Right ventricle myocardium inferior (tissue), 1 donor: ENCODE measurements at places on chromosomes 3 and 15.

- no peak for DNase-seq
Measured at GRCh38 chr15:68524753-68525584, 53.8 kb upstream of the CORO2B start.

DNA sequence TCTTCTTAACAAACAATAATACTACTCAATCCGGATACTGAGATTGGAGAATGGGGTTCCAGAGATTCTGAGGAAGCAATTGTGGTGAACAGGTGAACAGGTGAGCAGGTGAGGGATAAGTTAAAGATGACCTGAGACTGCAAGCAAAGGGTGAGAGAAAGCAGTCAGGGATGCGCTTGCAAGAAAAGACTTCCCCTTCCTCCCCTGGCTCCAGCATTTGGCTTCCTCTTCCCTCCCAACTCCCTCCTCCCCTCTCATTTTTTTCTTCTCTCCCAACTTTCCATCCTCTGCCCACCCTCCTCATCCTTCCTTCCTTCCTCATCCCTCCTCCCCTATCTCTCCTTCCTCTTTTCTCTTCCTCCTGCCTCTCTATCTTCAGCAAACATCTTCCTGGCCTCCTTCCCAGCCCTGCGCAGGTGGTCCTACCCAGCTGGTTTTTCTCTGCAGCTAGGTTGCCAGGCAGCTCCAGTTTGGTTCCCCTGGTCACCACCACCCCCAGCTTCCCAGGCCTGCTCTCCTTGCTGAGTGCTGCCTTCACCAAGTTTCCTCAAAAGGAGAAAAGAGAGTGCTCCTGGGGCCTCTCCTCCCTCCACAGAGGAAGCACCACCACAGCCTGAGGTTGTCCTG is 10.4 kb upstream of the VIPR1 start:
- no peak for DNase-seq

DNA sequence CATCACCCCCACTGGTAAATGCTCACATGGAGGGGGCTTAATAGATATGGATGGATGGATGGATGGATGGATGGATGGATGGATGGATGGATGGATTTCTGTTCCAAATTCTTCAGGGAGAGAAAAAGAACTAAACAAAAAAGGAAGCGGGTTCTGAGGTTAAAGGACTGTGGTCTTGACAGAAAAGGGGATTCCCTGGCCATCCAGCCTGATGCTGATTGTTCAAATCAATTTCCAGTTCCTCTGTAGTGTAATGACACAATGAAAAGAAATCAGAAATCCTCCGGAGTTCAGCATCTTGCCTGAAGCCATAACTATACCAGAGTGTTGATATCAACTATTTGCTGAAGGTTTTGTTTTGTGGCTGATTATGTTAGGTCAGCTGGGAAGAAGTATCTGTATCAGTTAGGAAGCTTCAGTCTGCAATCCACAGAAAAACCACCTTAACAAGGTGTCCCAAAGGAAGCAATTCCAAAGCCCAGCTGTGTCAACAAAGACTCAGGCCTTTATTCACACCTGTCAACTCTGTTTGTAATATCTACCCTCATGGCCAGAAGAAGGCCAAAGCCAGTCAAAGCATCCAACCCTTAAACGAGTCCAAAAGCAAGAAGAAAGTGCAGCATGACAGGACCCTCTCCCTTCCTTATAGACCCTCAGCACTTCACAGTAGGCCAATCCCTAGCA is 24.5 kb upstream of the RASA2 start:
- no peak for DNase-seq

DNA sequence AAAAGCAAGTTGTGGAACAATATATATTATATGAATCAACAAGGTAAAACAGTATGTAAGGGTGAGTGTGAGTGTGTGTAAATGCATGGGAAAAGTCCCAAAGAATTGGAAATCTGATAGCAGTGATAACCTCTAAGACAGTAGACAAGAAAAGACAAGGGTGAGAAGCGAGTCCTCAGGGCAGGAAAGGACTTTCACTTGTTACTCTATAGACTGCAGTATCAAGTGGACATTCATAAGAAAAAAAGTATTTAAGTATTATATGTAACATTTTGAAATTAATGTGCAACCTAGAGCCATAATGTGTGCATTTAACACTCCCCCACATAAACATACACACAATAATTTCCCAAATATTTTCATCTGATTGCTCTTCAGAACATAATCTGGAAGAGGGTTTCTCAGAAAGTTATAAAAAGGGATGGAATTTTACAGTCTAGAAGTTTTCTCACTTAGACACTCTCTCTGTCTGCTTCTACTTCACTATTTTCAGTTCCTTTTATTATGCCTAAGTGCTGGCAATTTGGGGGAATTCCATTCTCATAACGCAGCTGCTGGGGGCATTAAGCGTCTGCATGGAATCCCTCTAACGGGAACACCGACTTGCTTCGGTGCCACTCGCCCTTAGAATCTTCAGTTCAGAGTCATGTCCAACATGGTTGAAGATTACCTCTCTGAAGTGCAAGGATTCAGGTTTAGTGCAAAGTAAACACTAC is 50.0 kb upstream of the CDIN1 start:
- no peak for DNase-seq

- no peak for DNase-seq
Measured at GRCh38 chr3:187430576-187430975, 62.4 kb downstream of the RTP4 start.

DNA sequence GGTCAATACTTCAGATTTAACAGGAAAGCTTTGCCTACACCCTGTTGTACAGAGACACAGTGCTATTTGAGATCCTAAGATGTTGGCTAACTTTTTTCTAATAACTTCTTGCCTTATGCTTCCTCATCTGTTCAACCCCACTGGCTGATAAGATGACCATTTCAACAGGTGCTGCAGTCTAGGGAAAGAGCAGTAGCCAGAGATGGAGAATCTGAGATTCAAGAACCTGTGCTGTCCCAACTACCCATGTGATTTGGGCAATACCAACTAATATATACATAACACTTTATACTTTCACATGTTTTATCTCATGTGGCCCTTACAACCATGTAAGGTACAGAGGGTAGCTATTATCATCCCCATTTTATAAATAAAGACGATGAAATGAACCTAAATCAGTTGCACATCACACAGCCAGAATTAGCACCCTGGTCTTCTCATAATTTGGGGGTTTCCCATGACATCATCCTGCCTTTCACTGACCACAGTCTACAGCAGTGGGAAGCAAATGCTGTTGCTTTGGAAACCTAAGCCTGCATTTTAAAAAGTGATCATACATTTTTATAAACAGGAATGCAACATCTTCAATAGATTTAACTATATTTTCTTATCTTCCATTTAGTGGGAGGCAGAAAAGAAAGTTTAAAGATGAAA is 9.7 kb downstream of the TTC23 start:
- DNase-seq = no peak

DNA sequence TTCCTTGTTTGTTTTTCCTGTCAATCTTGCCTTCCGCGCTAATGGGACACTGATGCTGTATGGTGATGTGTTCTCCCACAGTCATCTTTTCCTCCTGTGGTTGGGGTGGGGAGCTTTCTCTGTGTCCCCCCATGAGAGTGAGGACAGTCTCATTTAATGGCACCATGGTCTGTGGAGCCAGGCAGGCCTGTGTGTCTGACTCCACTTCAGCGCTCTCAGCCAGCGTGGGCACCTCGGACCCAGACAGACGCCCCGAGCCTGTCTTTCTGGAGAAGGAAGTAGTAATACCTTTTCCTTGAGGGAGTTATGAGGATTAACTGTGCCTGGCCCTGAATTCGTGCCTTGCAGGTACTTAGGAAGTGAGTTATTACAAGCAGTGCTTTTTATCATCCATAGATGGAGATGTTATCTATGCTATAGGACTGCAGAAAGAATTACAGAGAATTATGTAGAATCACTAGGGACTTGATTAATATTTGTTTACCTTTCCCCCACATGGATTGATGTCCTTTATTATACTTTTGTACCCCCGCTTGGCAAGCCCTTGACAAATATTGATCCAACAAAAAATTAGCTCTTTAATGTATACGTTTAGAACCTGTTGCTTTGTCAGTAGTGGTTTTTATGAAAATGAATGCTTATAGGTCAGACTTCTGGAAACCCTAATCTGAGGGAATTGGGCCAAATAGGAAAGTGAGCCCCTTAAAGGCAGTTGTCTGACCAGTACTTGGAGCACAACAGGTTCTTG is 152.4 kb downstream of the PGPEP1L start:
- no peak for DNase-seq

DNA sequence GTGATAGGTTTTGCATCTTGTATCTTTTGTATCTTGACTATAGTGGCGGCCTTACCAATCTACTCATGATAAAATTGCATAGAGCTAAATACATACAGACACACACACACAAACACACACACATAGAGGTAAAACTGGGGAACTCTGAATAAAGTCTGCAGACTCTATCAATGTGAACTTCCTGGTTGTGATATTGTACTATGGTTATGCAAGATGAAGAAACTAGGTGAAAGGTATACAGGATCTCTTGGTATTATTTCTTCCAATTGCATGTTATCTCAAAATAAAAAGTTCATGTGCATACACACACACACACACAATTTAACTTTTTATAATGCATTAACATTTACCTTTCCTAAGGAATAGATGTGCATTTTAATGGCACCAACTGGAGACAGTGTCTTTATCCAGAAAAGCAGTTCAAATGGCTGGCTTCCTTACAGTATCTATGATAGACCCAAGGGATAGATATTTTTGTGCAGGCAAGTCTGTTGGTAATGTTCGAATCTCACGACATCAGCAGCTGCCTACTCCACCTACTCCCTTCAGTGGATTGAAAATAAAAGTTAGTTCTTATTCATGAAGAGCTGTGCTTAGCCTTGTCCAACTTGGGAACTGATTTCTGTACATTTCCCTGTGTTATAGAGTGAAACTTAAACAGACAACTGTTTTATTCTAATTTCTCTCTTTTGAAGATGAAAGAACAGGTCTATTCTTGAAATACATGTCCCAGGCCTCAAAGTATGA is 46.9 kb upstream of the SPRED1 start:
- no peak for DNase-seq

DNA sequence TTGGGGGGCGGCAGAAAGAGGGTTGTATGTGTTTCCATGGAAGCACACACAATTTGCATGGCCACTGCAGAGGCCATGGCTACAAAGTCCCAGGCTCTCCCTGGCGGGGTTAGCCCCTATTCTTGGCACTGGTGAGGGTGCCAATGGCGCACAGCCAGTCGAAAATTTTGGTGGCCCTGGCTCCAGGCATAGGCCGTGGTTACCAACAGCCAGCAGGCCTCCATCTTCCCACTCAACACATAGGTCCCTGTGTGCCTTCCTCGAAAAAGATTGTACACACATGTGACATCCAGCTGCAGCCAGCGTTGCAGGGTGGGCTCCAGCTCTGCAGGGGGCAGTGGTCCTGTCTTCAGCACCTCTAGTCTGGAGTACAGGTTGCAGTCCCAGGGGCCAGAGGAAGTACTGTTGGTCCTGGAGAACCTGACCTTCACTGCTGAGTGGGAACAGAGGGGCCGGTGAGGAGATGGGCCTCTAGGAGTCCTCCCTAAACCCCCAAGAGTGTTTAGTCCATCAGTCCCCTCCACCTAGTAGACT is 7.1 kb downstream of the P4HTM start:
- DNase-seq = no peak
